ENCODE measurements at places on chromosomes 16 and 17.
A peak's percentile ranks its signal among the peaks of the same experiment; 100 is the strongest.

GRCh38 chr17:61460796-61461585, 8.8 kb downstream of the TBX4 start:
- DNase-seq = no peak

DNA sequence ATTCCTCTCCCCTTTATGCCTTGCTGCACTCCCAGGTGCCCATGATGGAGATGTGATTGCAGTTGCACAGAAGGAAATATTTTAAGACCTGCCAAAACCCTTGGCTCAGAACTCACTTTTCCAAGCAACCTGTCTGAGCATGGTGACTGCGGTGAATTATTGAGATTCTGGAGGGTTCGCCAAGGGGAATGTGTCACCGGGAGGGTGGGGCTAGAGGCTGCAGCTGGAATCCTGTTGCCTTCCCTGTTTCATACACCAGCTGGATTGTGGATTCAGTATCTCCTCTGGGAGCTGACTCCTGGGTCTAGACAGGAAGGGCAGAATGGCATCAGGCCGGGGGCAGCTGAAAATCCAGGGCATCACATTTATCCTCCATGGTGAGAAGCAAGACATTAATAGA, 527.2 kb downstream of the TMEM114 start:
- no peak for DNase-seq

DNA sequence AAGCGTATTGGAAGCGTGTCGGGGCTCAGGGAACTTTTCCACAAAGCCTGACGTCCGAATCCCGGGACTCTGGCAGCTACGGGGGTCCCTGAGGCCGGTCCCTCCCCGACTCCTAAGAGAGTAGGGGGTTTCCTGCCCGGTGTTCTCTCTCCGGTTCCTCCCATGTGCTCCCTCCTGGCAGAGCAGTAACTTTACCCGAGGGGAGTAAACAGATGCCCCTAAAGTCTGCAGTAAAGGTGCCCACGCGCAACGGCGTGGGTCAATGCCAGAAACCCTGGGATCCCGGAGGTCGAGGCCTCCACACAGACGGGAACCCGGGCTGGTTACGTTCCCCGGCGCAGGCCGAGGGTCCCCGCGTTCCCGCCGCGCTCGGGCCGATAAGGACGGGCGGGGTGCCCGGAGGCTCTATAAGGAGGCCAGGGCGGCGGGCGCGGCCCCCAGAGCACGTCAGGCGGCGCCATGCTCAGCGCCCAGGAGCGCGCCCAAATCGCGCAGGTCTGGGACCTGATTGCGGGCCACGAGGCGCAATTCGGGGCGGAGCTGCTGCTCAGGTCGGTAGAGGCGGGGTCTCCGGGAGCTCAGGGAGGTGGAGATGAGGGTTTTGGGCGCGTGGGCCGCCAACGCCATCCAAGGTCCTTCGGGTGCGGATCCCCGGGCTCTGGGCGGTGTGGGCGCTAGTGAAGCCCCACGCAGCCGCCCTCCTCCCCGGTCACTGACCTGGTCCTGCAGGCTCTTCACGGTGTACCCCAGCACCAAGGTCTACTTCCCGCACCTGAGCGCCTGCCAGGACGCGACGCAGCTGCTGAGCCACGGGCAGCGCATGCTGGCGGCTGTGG, at the start of gene HBM:
TSS of gene HBM (plus strand) at position 440 of the 836 bp plus-strand sequence. CDS start at position 460, 20 bp downstream.
- DNase-seq = no peak

- no peak for DNase-seq
These were observed 1.7 kb upstream of the SLC47A1 start for GRCh38 chr17:19531780-19532501.

GRCh38 chr16:63774302-63774701, 1347.6 kb downstream of the CDH11 start:
- no peak for DNase-seq

DNA sequence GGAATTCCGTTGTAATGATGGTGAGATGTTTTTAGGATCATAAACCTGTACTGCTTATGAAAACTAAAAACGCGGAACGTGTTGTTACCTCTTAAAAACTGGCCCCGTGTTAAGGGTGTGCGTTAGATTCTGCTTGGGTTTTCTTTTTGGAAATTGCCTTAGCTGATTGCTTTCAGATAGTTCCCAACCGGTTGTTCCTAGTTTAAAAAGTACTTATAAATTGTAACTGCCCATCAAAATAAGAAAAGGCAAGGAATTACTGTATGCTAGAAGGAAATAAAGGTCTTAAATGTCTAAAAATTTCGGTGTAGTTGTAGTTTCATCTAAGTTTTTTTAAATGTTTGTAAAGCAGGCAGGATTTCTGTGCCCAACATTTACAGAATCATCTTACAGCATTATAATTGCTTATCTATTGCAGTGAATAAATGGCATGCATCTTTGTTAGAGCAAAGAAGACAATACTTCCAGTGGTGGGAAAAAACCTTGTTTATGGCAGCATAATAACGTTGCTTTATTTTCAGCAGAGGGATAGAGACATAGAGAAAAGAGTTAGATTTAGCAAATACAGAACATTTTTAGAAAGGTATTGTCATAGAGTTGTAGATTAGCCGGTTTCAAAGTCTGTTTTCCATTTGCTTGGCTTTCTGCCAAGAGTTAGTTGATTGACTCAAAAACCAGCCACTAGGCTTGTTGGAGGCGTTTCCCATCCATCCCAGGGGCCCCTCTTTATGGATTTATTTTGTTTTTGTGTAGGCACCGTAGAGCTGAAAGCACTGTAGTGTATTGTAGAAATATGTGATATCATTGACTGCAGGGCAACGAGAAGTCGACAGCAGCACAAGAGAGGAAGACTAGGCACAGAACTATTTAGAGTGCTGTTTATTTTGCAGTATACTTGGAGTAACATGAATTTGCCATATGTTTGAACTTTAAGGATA, 1.7 kb downstream of the PPM1D start:
- DNase-seq = peak; percentile 65
